ENCODE measurements at places on chromosomes 12 and 14.

DNA sequence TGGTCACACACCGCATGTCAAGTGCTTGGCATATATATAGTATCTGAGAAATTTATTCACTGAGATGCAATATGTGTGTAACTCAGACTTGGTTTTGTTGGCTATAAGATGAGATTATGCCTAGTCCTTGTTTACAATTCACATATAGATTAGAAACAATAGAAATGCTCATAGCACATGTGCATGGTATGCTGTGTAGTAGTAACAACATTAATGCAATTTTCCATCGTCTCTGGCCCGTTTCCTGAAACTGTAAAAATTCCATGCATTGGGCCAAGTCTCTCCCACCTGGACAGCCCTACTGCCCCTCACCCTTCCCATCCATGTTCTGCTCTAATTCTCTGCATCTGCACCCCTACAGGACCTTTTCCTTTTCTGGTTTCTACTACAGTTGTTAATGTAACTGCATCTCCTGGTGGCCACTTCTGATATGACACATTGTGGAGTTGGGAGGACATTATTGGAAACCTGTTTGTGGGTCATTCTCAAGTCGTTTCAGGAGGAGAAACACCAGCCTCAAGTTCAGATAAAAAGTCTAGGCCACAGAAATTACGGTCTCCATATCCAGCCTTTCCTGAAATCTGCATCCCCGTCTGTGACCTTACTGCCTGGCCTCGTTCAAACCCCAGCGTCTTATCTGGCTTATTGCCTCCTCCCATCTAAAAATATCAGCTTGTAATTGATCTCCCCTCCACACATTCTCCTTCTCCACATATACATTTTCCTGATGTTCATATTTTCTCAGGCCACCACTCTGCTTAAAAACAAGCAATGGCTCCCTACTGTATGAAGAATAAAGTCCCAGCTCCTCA, 37.5 kb downstream of the EMP1 start:
- DNase-seq: no peak

- DNase-seq: no peak
These were observed 117.4 kb upstream of the SOX5 start for GRCh38 chr12:24066865-24067264.

DNA sequence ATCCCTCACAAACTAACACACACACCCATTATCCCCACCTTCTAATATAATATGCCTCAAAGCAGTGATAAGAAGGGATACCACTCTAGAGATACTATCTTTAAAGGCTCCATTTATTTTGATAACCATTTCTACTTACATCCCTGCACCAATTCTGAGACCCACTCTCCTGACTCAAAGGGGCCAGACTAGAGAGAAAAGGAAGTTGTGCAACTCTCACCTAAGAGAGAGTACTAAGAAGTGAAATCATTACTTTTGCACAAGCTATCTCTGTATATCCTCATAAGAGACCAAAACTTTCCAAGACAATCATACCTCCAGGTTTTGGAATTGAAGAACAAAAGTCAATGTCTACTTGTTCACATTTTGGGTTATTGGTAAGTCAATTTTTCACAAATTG, 45.4 kb upstream of the USP15 start:
- no peak for DNase-seq

- no peak for DNase-seq
These were observed 24.0 kb downstream of the FGF6 start for GRCh38 chr12:4421590-4422031.

- DNase-seq: no peak
These were observed 401.7 kb downstream of the TRHDE start for GRCh38 chr12:72673853-72674252.

GRCh38 chr12:67193704-67194103, 75.5 kb upstream of the CAND1 start:
- DNase-seq: no peak

DNA sequence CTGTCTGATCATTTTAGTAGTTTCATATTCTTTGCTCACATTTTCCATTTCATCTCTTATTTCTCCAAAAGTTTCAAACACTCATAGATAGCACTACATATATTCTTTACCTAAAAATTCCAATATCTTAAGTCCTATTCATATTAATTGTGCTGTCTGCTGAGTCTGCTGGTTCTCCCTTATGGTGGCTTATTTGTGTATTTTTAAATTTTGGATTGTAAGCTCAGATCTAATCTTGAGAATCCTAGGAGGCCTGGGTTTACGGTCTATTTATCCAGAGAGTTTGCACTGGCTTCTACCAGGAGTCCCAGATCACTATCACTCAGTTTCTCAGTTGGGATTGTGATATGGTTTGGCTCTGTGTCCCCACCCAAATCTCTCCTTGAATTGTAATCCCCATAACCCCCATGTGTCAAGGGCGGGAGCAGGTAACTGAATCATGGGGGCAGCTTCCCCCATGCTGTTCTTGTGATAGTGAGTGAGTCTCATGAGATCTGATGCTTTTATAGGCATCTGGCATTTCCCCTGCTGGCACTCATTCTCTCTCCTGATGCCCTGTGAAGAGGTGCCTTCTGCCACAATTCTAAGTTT, 10.2 kb downstream of the NT5DC3 start:
- DNase-seq: no peak

GRCh38 chr12:124130691-124131591, 157.9 kb downstream of the ZNF664 start:
- no peak for DNase-seq

DNA sequence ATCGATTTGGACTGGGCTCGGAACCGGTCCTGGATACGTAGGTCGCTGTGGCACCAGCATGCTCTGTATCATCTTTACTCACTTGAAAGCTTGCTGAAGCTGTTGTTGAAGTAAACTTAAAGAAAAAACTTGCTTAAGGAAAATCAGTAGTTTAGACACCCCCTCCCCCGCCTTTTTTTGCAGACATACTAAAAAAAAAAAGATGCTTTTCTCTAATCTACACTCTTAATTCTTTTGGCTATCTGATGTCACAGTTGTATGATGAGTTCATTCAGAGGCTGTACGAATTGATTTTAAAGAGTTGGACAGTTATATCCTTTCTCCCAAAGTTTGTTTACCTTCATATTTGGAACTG, 865 bp downstream of the FRS2 start:
- no peak for DNase-seq

DNA sequence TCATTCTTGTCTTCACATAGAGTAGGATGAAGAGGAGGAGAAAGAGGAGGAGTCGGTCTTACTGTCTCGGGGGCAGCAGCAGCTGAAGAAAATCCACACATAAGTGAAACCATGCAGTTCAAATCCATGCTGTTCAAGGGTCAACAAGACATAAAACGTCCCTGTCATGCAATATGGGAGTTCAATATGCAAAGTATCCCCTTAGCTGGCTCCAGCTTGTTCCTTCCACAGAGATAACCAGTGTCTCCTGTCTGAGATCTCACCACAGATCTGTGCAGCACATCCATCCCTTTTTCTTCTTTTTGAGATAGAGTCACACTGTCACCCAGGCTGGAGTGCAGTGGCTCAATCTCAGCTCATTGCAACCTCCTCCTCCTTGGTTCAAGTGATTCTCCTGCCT, 357.5 kb downstream of the GALC start:
- DNase-seq: no peak

GRCh38 chr12:75366629-75367028, 24.3 kb upstream of the GLIPR1L2 start:
- no peak for DNase-seq

DNA sequence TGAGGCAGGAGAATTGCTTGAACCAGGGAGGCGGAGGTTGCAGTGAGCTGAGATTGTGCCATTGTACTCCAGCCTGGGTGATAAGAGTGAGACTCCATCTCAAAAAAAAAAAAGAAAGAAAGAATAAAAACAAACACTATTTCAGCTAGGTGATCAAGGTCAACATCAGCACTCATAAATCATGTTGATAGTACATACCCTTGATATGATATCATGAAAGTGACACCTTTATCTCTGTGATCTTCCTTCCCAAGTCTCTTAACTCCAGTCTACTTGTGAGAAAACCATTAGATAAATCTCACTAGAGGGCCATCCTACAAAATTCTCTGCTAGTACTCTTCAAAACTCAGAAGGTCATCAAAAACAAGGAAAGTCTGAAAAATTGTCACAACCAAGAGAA, 44.2 kb upstream of the PTGR2 start:
- DNase-seq: no peak

DNA sequence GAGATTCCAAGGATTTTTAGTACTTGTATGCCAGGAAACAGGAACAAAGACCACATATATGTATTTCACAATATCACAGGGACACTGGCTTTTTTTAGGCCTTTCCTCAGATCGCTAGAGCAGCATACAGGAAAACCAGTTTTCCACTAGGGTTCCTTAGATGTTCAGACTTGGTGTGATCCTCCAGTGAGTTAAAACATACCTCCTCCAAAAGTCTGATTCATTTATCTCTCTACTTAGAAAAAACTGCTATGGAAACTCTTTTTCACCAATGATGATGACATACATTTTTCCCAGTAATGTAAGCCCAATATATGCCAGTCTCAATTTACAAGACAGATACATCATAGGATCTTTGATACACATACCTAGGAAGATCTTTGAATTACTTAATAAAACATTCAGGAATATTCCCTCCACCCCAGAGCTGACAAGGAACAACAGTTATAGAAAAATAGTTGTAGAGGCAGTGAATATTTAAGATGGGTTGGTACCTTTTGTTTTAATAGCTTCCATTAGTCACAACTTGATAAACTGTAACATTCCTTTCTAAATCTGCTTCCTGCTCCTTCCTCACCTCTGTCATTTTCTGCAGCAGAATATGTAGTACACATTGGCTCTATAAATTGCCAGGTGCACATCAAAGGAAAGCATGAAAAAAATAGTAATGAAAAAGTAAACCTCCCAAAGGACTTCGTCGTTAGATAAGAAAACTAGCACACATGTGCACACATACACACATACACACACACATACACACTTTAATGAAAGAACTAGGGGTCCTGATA, 27.5 kb downstream of the BCAT1 start:
- DNase-seq: no peak

GRCh38 chr12:69566603-69567002, 18.7 kb upstream of the CCT2 start:
- DNase-seq: no peak

DNA sequence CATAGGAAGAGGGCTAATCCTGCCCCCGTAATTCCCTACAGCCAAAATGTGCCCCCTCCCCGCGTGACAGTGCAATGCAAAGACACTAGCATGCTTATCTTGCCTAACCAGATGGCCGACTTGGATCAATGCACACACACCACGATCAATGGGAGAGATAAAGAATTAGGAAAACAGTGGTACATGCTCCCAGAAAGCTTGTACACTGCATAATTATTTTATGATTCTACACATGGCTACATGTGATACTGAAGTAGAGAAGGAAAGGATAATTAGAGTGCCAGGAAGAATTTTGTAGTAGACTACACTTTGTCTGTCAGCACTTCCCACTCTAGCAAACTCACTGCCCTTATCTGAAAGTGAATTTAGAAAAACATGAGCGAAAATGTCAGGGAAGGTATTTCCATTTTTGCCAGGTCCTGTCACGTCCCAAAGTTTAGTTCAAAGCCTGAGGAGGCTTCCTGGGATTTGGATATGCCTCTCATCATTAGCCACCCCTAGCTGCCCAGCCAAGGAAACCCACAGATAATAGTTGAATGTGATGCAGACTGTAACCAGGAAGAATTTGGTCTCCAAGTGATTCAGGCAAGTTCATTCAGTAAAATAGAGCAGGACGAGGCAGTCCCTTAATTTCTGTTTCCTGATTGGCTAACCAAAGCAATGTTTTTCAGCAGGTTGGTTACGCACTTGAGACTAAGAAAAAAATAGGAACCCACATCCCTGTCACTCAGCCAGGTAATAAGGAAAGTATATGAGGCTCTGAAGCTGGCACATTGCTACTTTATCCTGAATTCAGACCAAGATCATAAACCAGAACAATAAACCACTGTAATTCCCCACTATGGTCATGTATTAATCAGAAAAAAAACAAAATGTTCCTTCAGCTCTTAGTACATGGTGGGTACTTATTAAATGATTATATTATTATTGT, 199.6 kb upstream of the OTX2 start:
- DNase-seq: no peak

GRCh38 chr14:93538413-93538812, 107.7 kb downstream of the UNC79 start:
- no peak for DNase-seq

DNA sequence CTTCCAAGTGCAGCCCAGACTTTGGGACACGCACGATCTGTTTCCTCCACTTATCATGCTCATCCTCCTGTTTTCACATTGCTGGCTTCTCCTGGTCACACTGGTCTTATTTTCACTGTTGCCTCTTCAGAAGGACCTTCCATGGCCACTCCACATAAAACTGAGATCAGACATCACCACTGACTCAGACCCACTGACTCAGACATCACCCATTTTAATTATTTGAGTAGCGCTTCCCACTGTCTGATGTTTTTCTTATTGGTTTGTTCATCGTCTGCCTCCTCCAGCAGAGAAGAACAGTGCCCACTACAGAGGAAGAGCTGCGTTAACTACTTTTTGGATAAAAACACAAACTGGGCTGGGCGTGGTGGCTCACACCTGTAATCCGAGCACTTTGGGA, 270.5 kb upstream of the PWP1 start:
- DNase-seq: no peak

DNA sequence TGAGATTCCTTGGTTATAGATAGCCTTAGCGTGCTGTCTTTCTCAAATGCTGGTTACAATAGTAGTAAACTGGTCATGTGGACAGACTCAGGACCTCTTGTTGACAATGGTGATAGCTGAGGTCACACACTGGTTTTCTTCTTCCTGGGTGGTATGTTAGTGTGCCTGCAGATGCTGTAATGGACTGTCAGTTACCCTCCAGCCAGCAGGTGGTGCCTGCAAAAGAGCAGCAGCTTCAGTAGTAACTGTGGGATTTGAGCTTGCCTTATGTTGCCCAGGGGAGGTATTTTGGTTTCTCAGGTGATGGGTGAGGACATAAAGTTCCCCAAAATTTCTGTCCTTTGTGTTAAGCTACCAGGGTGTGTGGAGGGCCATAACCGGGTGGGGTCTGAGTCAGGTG, 33.7 kb upstream of the SCAF11 start:
- no peak for DNase-seq

DNA sequence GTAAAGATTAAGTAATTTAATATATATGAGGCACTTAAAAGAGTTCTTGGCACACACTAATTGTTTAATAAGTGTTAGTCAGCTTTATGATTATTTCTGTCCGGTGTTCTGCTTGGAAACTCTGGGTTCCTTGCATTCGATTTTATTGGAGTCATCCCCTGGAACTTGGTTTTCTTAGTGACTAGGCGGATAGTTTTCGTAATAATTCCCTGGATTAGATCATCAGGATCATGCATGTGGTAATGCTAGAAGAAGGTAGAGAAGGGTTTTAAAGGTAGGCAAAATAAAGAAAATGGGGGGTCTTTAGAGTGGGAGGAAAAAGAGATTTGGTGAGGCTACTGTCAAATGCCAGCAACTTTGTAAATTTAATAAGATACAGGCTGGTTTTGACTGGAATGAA, 88.4 kb downstream of the MYF5 start:
- no peak for DNase-seq

- no peak for DNase-seq
These were observed 39.9 kb downstream of the C14orf132 start for GRCh38 chr14:96079066-96079465.

- no peak for DNase-seq
These were observed 416.3 kb upstream of the ATP2B1 start for GRCh38 chr12:90124914-90125313.

Measured in DMS79 (cell line).